ENCODE measurements at places on chromosomes 5 and 9.

DNA sequence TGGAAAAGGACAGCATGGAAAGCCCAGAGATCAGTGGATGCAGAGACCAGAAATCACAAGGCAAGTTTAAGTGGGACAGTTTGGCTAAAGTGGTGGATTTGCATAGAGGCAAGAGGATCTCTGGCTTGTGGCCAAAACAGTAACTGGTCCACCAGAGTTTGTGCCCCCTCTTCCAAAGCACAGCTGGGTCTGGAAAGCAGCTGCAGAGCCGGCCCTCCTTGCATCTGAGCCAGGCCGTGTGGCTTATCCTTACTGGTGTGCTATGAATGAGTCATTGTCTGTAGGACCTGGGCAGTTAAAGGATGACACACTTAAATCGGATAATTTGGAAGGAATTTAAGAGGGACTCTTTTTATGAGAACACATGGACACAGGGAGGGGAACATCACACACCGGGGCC is 146.6 kb downstream of the PIP5K1B start:
- DNase-seq: no peak

- DNase-seq: no peak
Observed at GRCh38 chr9:14271093-14271673, 42.8 kb downstream of the NFIB start.

GRCh38 chr9:128412120-128412790 is 8.4 kb upstream of the CERCAM start:
- peak; percentile 57 for DNase-seq

DNA sequence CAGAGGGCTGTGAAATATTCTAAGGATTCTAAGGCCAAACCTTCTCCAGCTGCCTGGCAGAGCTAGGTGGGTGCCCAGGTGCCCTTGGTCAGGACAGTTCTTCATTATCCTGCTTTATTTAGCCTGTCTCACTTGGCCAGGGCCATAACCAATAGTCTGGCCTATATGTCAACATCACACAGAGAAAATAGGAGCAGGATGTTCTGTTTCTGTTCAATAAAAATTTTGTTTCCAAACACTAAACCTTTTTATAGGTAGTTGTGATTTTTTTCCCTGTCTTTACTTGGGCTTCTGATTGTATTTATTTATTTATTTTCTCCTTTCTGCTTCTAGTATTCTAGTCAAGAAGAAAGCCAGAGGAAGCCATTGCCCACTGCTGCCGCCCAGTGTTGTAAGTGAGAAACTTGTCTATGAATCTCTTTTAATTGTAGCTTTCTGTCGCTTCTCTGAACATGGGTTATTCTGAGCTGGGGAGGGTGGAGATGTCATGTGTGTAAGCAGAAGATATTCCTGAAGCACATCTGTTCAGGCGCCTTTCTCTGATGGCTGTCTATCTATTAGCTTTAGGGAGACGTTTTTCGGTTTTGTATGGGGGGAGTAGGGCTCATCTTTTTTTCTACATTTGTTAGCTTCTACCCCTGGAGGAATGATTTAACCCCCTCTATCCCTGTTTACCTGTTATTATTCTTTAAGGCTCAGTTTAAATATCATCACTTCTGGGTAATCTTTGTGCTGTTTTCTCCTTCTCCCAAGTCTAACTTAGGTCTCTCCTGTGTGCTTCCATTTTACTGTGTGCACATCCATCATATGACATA is 97.1 kb downstream of the UNC13B start:
- peak; percentile 58 for DNase-seq

- DNase-seq: no peak
Observed at GRCh38 chr5:15630441-15630840, 130.5 kb downstream of the FBXL7 start.

DNA sequence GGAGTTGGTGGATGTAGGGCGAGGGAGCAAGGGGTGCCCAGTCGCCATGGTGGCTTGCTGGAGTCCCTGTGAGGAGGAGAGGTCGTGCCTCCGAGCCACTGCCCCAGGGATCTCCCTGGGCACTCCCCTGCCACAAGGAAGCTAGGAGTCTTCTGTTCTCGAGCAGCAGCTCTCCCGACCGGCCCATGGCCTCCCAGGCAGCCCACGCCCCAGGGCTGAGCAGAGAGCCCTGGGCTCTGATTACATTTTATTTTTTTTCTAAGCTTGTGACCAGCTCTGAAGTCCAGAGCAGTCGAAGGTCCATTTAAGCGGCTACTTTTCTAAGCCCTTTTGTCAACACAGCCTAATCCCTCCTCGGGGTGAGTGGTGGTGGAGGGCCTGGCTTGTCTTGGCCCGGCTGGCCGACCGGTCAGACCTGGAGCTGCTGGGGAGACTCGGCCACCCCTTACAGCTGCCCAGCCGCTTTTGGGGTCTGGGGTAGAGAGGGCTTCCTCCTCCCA is 2.1 kb downstream of the RXRA start:
- DNase-seq: no peak

- DNase-seq: no peak
Observed at GRCh38 chr5:77946381-77947040, 170.4 kb upstream of the TBCA start.

GRCh38 chr5:124630767-124631704 is 115.4 kb downstream of the ZNF608 start:
- no peak for DNase-seq

DNA sequence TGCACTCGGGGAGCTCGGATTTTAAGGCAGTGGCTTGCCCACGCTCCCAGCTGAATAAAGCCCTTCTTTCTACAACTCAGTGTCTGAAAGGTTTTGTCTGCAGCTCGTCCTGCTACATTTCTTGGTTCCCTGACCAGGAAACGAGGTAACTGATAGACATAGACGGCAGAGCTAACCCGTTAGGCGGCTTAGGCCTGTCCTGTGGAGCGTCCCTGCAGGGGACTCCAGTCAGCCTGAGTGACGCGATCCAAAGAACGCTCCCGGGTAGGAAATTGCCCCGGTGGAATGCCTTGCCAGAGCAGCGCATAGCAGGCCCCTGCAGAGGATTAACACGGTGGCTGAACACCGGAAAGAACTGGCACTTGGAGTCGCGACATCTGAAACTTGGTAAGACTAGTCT is 1.8 kb upstream of the SELENOP start:
- DNase-seq: no peak

DNA sequence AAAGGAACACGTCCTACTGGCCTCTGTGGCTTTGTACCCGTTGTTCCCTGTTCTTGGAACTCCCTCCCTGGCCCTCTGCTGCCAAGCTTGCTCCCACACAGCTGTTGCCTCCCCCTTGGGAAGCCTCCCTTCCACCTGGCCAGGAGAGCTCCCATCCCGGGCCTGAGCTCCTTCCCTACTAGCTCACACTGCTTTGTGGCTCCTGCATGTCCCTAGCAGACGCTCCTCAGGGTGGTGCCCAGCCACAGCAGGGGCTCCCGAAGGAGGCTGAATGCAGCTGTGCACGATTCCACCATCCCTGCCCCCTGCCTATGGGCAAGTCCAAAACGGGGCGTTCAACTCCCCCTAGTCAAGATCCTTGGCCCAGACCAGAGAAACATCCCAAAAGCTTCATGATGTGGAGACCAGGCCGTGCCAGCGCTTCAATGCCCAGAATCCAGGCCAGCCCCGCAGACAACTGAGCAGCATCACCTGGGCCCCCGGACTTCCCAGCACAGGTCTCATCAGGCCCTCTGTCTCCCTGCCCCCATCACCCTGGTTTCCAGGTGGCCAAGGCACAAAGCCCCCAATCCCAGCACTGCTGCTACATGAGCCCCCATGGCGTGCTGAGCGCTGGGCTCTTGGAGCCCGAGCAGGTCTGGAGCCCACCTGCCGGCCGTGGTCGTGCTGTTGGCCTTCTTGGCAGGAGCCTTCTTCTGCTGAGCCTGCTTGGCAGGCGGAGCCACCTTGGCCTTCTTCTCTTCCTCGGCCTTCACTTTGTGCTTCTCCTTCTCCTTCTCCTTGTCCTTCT is 14.3 kb downstream of the BRD3OS start:
- no peak for DNase-seq

- DNase-seq: peak; percentile 11
Observed at GRCh38 chr5:35785601-35786085, 71.0 kb upstream of the IL7R start.

DNA sequence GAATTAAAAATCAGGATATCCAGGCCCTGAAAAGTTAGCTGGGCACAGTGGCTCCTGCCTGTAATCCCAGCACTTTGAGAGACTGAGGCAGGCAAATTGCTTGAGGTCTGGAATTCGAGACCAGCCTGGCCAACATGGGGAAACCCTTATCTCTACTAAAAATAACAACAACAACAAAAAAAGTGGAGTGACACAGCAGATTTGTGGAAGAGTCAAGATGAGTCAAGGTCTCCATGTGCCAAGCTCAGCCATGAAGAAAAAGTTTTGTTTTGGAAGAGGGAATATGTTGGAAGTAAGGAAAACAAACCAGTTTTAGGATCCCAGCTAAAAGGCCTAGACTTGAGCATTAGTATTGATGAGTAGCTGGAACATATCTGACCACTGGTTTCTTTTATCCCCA is 14.7 kb downstream of the LRRC70 start:
- no peak for DNase-seq

DNA sequence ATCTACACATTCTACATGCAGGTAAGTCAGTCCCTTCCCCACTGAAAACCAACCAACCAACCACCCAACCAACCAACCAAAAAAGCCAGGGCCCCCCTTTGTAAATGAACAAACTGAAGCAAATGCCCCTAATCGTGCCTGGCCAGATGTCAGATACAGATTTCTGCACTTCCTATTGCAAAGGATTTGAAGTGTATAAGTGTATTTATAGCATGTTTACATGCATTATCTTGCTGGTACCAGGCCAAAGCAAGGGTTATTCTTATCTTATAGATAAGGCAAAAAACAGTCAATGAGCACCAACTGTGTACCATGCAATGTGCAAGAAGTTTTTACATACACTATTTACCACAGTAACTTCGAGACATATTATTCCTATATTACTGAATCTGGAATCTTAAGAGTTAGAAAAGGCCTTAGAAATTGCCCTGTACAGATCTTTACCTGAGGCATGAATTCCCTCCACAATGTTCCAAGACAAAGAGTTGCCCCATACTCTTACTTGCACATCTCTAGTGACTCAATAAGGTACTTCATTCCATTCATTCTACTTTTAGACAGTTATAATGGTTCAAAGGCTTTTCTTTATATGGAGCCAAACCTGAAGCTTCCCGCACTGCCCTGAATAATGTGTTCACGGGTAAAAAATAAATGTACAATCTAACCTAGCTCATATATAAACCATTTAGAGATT is 51.7 kb upstream of the NR5A1 start:
- DNase-seq: no peak

GRCh38 chr9:128244091-128244836 is 31.5 kb downstream of the GOLGA2 start:
- peak; percentile 12 for DNase-seq

DNA sequence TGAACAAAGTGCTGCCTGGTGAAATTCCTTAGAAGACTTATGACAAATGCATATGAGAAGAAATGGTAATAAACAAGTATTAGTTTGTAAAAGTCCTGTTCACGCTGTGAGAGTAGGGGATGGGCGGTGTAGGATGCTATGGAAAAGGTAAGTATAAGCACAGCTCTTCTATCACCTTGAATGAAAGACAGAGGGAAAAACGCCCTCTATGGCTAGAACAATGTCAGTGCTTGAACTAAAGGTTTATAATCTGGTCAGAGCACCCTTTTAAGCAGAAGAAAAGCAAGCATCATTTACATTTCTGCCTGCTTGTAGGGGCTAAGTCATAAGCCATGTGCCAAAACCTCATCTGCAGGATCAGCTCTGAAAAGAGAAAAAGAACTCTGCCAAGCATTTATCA is 115.2 kb downstream of the LHFPL2 start:
- DNase-seq: peak; percentile 68

GRCh38 chr9:95753762-95754465 is 121.6 kb upstream of the ERCC6L2 start:
- no peak for DNase-seq

- peak; percentile 91 for DNase-seq
Observed at GRCh38 chr9:104743376-104743985, 4.0 kb upstream of the NIPSNAP3A start.

- DNase-seq: peak; percentile 7
Observed at GRCh38 chr5:42514754-42515153, 91.5 kb downstream of the GHR start.

- DNase-seq: no peak
Observed at GRCh38 chr5:67168069-67168468, 28.5 kb downstream of the CD180 start.

GRCh38 chr5:172370648-172371545 is 83.4 kb downstream of the SH3PXD2B start:
- DNase-seq: peak; percentile 35

DNA sequence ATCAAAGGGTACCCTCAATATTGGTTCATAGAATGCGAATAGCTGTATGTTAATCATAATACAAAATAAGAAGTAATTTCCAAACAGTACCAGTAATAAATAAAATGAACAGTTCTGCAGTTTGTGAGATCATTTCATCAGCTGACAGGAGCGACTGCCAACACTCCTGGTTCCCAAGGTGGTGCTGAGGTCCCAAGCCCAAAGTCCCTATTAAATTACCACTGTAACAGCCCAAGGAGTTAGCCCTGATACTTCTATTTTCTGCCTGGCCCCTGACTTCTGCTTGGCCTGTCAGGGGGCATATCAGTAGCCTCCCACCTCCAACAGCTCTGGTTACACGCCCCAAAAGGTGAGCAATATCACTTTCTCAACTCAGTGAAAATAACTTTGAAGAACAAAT is 47.1 kb downstream of the ANKH start:
- no peak for DNase-seq

- no peak for DNase-seq
Observed at GRCh38 chr5:178256746-178257145, 24.1 kb upstream of the PHYKPL start.

DNA sequence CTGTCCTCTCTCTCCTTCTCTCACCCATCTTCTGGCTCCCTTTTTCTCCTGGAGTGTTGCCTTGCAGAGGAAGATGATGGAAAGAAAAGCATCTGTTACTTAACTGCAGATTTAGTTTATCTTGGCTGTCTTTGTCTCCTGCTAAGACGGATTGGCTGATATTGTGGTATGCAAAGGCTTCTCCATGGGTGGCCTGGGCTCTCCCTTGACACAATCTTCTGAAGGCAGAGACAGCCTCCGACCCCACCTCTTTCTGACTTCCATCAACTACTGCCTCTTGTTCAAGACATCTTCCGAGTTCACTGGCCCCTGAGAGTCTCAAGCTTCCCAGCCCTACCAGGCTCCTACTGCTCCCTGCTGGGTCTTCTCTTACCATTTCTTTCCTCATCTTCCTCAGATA is 403.7 kb downstream of the LRRC70 start:
- DNase-seq: no peak

GRCh38 chr9:71581101-71581500 is 187.2 kb downstream of the CEMIP2 start:
- DNase-seq: no peak

DNA sequence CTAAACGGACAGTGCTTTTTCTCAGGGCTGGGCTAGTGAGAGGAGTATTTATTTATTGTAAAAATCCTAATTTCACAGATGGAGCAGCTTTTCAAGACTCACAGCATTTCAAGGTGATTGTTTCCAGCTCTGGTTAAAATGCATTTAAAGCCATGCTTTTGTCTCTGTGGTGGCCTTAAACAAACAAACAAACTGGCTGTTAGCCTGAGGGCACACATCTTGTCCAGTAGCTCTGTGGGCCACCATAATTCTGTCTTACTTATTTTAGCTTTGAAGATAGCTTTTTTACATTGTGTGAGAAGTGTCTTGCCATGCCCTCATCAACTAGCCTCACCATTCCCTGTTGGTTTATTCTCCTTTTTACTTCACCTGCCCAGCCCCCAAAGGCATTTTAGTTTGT is 218.2 kb downstream of the PSAT1 start:
- DNase-seq: no peak
